ENCODE measurements at places on chromosomes 12 and 14.

- peak; percentile 96 for DNase-seq
Observed at GRCh38 chr12:94459728-94460615, at the start of gene CEP83. Gene CEP83 (minus strand): TSS chr12:94459867. CDS start chr12:94412490, 47,377 bp downstream.

DNA sequence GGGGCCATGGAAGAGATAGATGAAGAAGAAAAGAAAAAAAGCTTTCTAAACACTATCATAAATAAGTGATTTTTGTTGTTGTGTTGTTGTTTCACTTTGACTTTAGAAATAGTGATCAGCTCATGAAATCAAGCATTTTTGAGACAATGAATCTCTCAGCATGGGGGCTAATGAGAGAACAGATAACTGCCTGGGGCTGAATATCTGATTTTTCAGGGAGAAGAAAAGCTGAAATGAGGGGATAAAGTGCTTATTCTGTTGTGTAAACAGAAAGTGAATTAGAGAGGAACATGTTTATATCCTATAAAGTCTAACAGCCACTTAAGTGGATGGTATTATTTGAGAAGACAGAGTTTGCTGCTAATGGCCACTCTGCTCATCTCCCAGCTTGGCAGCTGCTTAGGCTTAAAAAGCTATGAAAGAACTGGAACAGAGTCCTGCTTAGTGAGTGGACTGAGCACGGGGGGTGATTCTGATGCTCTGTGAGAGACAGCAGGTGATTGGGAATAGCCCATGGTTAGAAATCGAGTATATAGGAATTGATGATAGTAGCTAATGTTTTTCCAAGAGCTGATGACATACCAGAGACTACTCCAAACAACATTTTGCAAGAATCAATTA lies 646.1 kb upstream of the TMEM132C start:
- no peak for DNase-seq

DNA sequence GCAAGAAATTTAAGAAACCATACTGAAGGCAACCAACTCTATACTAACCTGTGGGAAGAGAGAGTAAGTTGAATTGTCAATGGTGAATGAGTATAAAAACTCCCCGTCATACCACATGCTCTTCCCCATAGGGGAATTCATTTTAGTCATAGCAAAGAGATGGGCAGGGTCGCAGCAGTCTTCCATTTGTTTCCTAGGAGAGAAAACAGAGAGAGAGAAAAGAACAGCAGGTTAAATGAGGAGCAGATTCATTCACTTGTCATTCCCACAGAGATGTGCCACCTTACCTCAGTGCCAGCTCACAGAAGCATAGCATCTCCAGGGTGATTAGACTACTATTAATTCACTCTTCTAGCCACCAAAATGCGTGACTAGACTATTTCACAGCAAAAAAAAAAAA lies 47.4 kb downstream of the ST8SIA1 start:
- DNase-seq: no peak

DNA sequence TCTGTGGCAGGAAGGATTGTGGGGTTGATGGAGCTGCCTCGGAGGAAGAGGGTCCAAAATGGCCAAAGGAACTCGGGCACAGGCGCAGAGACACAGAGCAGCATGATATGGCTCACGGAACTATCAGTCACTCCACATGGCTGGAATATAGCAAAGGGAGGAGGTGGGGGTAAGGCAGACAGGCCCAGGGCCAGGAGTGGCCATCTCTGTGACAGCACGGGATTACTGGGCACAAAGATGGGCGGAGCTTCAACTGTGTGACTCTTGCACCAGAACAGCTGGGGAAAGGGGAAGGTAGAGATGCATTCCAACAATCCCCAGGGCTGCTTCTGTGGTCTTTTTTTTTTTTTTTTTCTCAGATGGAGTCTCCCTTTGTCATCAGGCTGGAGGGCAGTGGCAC lies 24.8 kb upstream of the EML1 start:
- DNase-seq: no peak

DNA sequence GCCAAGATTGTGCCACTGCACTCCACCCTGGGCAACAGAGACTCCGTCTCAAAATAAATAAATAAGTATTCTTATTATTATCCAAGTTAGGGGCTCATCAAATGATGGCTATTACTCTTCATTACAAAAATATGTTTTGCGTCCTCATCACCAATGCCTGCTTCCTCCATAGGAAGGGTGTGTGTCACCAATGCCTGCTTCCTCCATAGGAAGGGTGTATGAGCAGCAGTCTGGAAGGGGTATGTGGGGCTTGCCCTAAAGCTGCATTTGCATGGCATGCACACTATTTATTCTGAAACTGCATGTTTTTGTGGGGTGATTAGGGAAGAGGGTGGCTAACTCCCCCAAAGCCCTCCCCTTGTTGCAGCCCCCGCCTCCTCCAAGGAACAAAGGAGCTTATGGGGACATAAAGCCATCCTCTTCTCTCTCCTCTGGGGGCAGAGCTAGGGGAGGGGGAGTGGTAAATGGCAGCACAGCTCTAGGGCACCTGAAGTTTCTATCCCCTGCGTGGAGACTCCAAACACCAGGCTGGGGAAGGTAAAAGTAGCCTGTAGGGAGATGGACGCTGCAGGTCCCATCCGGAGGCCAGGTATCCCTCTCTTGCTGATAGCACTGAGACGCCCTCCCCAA lies 1.3 kb downstream of the CAMKK2 start:
- no peak for DNase-seq

- DNase-seq: no peak
Observed at GRCh38 chr12:68111995-68112394, 47.5 kb downstream of the IFNG start.

GRCh38 chr14:100679707-100680438 lies 46.8 kb upstream of the DLK1 start:
- DNase-seq: peak; percentile 92

GRCh38 chr12:29996993-29997392 lies 213.3 kb upstream of the TMTC1 start:
- no peak for DNase-seq

- no peak for DNase-seq
Observed at GRCh38 chr14:48390346-48390745, 714.9 kb upstream of the MDGA2 start.

- DNase-seq: no peak
Observed at GRCh38 chr14:70685474-70686197, 43.9 kb downstream of the TTC9 start.

DNA sequence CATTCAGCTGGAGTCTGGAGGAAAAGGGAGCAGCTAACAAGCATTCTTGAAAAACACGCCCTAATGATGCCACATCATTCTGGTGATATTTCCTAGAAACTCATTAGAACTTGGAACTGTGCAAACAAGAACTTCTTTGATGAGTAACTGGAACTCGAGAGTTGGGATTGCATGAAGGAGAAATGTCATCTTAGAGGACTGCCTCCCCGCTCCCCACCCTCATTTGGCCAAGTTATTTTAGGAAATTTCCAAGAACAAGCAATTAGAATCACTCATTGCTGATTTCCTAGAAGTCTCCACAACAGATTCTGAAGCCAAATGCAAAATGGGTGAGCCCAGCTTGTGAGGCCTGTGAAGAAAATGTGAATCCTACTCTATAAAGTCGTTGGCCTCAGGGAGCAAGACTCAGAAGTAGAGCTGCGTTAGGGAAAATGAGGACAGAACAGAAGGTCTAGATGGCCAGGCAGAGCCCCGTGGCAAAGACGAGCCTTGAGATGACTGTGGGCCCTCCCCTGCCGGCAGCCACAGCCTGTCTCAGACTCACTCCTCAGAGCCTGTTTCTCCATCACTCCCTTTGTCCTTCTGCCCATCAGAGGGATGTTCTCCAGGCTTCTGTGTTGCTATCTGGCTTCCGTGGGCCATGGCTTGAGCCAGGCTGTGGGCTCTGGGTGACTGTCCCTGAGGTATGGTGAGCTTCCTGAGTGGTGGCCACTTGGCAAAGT lies 38.4 kb downstream of the RTL1 start:
- DNase-seq: no peak

DNA sequence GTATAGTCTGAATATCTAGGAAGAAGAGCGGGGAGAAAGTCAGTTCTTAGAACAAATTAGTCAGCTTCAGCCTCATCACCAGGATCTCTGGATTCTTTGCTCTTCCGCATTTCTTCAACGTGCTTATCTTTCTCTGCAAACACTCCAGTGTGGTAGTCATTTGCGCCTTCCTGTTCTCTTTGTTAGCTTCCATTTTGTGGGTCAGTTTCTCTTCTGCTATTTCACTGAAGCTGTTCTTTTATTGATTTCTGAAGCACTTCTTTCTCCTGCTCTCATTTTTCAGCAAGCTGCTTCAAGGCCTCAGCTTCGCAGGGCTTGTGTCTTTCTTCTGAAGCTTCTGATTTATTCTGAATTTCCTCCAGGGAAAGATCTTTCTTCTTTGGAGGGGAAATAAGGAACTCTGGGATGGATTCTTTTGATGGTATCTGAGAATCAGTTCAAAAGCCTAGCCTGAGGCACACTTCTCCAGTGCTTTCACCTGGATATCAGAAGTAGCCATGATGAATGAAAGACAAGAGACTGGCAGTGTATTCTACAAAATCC lies 13.5 kb downstream of the AMN1 start:
- DNase-seq: no peak

DNA sequence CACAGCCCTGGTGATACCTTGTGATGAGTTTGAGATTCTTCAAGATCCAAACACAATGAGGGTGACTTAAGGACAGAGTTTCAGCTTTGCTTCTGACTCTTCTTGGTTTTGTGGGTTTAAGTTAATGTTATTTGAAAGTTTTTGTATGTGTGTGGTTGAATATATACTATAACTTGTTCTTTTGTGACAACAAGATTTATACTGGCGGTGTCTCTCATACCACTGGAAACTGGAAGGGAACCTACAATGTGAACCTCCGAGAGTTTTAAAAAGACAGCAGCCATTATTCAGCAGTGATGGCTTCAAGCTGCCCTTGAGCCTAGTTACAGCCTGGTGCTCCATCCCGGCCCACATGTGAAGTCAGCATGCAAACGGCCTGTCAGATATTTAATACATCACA lies 87.9 kb upstream of the IGF1 start:
- no peak for DNase-seq

DNA sequence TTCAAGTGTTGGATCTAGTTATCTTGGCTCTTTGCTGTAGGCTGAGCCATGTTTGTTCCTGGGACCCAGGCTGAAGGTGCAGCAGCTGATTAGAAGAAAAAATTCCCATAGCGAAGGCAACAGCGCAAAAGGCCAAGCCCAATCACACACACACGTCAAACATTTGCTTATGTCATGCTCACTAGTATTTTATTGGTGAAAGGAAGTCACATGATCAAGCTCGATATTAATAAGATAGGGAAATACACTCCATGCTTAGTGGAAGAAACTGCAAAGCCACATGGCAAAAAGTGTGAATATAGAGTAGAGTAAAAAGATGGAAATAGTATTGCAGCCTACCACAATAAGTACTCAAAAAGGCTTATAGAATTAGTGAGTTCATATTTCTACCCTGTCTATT lies 373.5 kb upstream of the FAR2 start:
- DNase-seq: no peak

GRCh38 chr14:20848955-20849570 lies 42.1 kb upstream of the RNASE3 start:
- DNase-seq: no peak

- DNase-seq: no peak
Observed at GRCh38 chr14:77908847-77909246, 108.9 kb downstream of the ADCK1 start.

- DNase-seq: no peak
Observed at GRCh38 chr14:103703433-103704385, 11.5 kb downstream of the XRCC3 start.

DNA sequence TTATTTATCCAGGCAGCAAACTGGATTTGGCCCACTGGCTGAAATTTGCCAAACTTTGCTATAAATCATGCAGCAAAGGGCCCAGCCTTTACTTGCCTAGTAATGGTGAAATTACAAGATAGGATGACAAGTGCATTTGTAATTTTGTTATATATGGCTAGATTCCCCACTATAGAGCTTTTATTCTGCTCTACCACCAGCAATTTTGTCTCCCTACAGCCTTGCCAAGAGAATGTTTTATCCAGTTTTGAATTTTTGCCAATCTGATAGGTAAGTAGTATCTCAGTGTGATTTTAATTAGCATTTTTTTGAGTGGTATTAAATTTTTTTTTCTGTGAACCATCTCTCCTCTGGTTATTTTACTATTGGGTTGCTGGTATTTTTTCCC lies 161.6 kb downstream of the SLC41A2 start:
- no peak for DNase-seq
